ENCODE measurements at places on chromosomes 2 and 18. TPM values are rescaled to one million over a fixed set of nuclear protein-coding genes. Genes with fewer than 3 reads are reported as not detected.
A peak's percentile ranks its signal among the peaks of the same experiment; 100 is the strongest.

GRCh38 chr2:9326975-9327374 lies 96.4 kb downstream of the ITGB1BP1 start:
- no peak for DNase-seq

DNA sequence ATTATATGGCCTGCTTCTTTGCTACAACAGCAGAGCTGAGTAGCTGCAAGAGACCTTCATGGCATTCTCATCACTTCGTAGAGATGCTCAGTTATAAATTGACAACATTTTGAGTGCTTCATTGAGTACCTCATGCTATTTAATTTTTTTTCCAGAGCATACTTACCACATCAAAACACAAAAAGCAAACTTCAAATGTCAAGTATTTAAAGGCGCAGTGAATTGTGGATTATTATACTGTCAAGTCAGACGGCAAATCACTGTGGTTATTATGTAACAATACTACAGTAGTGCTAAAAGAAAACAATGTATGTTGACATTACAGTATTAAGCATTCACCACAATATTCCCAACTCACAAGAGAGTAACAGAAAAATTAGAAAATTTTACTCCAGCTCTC lies 12.5 kb downstream of the ZC3H8 start:
- DNase-seq = no peak

Gene LINC00305
- not detected for total RNA-seq

GRCh38 chr2:1491751-1492150 lies 78.5 kb downstream of the TPO start:
- DNase-seq = no peak

GRCh38 chr2:201149064-201149820 lies 33.3 kb downstream of the CFLAR start:
- no peak for DNase-seq

DNA sequence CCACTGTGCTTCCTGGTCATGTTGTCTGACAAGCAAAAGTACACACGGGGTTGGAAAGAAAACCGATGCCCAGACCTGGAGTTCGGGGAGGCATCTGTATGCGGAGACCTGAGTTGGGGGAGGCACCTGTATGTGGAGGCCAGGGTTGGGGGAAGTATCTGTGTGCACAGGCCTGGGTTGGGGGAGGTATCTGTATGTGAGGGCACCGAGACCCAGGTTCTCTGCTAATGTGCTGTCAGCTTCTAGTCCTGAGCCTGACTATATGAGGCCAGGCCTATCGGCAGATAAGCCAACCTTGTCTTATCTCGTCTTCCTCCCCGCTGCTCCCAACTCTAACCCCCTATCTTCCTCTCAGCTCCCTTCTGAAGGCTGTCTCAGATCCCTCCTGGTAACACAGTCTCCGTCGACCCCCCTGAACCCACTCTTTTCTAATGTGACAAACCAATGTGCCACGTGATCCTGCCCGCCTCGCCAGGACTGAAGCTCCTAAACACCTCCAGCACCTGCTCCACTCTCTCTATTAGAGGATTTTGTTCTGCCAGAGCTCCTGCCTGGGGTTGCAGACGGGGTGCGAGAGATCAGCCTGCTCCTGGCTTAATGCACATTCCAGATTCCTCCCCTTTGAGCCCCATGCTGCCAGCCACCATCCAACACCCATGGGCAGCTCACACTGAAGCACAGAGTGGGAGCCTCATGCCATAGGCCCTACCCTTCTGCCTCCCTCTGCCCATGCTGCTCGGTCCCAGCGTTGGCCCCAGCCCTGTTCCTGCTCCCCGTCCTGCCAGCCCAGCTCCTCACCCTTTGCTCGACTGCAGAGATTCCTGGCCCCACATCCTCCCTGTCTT lies 188.4 kb downstream of the SH3BP4 start:
- no peak for DNase-seq

GRCh38 chr2:216298719-216299495 lies 73.4 kb downstream of the MARCHF4 start:
- DNase-seq = no peak

- no peak for DNase-seq
Observed at GRCh38 chr2:161905389-161906046, 168.5 kb downstream of the DPP4 start.

DNA sequence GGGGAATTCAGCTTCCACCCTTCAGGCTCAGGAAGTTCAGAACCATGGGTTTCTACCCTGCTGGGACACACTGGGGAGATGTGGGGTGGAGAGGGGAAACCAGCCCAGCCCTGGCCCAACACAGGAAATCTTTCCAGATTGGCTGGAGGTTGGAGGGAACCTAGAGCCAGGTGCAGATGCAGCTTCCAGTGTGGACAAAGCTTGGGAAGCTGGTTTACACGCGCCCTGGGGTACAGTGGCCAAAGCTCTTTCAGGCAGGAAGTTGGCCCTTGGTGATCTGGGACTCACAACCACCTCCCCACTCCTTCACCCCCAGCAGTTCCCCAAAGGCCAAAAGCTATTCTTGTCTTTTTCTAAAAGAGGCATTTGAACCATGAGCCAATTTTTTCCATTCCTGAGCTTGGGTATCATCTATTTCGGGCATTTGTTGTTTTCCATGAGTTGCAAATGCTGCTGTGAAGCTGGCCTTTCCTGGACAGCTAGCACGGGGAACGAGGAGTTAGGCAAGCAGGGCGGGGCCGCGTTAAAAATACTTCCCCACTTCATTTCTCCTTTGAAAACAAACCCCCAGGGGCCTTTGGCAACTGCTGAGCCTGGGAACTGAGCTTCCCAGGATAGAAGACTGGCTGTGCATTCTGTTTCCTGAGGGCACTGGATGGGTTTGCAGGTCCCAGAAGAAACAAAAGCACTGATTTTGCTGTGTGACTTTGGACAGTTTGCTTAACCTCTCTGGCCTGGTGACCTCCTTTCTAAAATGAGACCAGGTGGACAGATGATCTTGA lies 3.1 kb upstream of the ARID5A start:
- no peak for DNase-seq

DNA sequence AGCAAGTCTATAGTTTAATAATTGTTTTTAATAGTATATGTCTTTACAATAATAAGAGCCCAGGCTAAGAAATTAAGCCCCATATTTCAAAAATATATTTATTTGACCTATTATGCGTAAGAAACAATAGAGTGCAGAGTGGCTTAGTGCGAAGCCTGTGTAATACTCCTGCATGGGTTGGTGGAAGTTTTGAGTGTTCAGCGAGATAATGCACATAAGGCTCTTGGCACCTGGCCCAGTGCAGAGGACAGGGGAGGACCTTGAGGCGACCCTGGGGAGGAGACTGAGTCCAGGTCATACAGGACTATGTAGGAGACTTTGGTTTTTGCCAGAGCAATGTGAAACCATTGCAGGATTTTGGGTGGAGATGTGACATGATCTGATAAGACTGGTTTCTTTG lies 132.4 kb upstream of the ST6GAL2 start:
- no peak for DNase-seq

Gene TGFA
- 0.13 TPM for total RNA-seq

DNA sequence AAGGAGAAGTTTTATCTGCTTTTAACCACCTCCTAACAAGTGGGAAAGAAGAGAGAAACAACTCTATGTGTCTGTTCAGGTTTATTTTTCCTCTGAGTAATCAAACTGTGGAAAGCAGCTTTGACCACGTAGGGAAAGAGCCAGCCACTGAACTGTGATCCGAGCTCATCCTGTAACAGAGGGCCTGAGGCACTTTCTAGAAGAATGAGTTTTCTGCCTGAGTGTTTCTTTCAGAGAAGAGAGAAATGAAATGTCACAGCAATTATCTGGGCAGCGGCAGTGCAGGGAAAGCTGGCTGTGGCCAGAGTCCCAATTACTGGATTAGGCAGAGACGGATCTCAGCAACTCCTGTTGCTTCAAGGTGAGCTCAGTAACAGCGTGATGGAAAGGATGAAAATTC lies 151.9 kb downstream of the CD226 start:
- DNase-seq = no peak

Gene MAP3K19
- not detected for total RNA-seq

Gene LAMA3
- total RNA-seq = 1.4 TPM

GRCh38 chr2:45241061-45241561 lies 231.9 kb upstream of the SIX2 start:
- no peak for DNase-seq

DNA sequence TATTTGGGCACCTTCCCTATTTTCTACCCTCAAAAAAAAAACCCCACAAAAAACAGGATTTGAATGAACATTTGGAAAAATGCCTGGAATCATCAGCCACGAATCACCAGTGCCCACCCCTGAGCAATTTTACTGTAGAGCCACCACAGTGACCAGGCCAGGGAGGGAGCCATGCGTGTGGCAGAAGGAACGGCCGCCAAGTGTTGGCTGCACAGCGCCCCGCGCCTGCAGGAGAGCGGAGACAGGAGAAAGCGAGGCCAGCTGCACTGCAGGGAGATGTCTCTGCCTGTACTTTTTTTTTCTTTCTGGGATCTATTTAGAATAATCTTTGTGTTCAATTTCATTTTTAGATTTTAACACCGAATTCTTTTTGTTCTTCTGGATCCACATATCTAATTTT lies 269.3 kb upstream of the RAB12 start:
- DNase-seq = no peak

Gene IL1R1
- not detected for total RNA-seq

GRCh38 chr2:117702098-117702497 lies 112.4 kb upstream of the DDX18 start:
- DNase-seq = no peak

DNA sequence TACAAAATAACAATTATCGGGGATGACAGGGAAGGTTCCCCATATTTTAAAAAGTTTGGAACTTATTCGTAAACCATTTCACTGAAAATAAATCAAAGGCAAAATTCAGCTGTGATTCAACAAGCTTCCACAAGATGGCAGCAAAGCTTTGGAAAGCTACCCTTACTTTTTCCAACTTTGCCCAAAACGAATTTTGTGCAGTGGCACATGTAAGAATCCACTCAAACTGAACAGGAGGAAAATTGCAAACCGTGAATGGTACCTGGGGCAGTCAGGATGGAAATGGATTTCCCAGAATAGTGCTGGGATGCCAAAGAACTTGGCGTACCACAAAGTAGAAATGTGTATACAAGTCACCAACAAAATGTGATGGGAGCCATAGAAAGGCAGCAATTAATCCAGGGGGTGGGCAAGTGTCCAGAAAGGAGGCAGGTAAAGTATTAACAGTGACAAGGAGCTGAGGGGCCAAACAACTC lies 10.7 kb downstream of the RPL31 start:
- DNase-seq = peak; percentile 54

GRCh38 chr2:79798776-79799175 lies 285.9 kb downstream of the CTNNA2 start:
- DNase-seq = no peak

DNA sequence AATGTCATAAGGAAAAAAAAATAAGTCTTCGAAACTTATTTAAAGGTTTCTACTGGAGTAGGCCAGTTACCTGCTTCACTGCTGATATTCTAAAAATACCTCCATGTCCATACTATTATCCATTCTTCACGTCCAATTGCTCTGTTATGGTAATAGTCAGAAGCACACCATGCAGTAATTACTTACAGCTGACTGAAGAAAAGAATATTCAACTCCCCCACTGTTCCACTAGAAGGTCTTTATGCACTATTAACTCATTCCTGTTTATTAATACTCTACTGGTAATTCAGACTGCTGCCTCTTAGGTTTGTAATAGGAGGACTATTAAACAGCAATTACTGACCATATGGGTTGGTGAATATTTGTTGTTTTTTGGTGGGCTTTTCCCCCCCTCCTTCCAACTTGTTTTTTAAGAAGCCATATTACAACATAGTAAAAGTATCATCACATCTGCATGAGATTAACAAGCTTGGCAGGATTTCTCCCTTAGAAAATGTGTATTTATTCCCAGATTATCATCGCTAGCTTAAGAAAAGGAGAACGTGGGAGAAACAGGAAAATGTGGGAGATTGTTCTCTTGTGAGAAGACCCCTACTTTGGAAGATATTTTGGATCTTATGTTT lies 806.4 kb upstream of the FANCL start:
- DNase-seq = no peak

Gene CCDC68
- total RNA-seq = not detected

DNA sequence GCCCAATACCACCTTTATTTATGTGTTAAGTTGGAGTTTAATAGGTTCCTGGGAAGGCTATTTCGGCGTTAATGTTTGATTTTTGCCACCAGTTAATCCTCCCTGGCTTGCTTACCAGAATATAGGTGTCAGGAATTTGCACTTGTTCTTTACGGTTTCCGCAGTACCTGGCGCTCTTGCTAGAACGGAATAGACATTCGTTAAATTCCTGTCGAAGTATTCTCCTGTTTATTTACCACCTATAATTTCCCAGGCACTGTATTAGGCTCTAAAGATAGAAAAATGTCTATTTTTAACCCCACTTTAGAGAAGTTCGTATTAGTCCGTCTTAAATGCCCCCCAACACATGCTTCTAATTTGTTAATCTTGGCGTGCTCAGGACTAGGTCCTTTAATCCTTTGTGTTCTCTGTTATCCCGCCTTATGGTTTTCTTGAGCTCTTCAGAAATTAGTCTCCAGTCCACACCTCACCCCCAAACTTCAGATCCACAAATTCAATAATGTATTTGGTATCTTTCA lies 575 bp downstream of the CCDC150 start:
- no peak for DNase-seq

DNA sequence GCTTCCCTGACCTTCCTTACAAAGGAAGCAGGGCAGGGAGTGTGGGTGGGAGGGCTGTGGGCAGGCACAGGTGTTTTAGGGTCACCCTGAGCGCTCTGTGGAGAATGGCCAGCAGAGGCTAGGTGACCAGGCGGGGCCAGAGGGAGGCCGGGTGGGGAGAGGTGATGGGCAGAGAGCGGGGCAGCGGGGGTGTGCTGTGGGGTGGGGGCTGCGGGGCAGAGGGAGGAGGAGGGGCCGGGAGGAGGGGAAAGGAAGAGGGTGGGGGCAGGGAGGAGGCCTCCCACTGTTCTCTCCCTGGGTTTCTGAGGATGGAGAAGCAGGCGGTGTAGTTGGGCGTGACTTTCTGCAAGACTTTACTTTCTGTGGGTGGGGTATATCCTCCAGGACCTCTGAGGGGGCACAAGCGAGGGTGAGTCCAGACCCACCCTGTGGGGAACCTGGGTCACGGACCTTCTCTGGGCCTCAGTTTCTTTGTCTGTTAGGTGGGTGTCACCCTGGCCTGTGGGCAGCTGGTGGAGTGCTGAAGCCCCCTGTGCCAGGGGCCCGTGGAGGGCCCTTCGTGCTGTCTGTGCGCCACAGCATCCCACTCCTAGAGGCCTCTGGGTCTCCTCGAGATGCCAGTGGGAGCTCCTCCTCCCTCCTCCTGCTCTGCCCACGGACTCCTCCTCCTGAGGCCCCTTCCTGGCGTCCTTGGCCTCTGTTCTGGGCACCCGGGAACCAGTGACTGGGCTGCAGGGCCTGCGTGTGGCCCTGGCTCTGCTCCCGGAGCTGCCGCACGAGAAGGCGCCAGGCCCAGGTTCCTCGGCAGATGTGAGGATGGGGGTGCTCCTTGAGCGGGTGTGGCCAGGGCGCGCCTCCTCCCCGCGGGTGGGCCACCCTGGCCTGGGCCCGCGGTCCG lies 6.3 kb upstream of the NEU4 start:
- DNase-seq = no peak

Gene LYPD1
- total RNA-seq = not detected

Gene FAM228A
- total RNA-seq = not detected

GRCh38 chr18:68233018-68233417 lies 481.9 kb downstream of the TMX3 start:
- DNase-seq = no peak

GRCh38 chr2:198296665-198297308 lies 492.4 kb downstream of the PLCL1 start:
- peak; percentile 66 for DNase-seq

Gene TSGA10
- total RNA-seq = 6.9 TPM

Gene SULT1C4
- not detected for total RNA-seq

Gene ALK
- not detected for total RNA-seq

Gene MAPRE3
- total RNA-seq = 0.95 TPM

Gene TMX3
- total RNA-seq = 53.3 TPM

All from activated CD8-positive, alpha-beta T cell treated with anti-CD3 and anti-CD28 coated beads, Interleukin-2, amount 10 ng/mL, durations not matched to agents 7 days and 5 days (primary cell).